ENCODE measurements at places on chromosomes 6 and 20. TPM values are rescaled to one million over a fixed set of nuclear protein-coding genes. Genes with fewer than 3 reads are reported as not detected.

SCUBE3 gene
- total RNA-seq = 10.6 TPM

VGLL2 gene
- not detected for total RNA-seq

- no peak for DNase-seq
Observed at GRCh38 chr6:151431337-151431736, 20.6 kb downstream of the RMND1 start.

DNA sequence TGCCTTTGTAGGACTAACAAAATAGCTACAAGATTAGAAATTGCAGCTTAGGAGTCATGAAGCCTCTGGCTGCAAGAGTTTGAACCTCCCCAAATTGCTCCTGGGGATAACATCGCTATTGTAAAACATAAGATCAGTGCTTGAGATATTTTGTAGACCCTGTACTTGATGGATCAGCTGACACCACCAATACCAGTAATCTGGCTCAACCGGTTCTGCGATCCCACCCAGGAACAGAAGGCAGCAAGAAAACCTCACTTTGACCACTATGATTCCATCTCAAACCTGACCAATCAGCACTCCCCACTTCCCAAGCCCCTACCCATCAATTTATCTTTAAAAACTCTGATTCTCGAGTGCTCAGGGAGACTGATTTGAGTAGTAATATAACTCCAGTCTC, 265.7 kb upstream of the PRND start:
- DNase-seq = no peak

DNA sequence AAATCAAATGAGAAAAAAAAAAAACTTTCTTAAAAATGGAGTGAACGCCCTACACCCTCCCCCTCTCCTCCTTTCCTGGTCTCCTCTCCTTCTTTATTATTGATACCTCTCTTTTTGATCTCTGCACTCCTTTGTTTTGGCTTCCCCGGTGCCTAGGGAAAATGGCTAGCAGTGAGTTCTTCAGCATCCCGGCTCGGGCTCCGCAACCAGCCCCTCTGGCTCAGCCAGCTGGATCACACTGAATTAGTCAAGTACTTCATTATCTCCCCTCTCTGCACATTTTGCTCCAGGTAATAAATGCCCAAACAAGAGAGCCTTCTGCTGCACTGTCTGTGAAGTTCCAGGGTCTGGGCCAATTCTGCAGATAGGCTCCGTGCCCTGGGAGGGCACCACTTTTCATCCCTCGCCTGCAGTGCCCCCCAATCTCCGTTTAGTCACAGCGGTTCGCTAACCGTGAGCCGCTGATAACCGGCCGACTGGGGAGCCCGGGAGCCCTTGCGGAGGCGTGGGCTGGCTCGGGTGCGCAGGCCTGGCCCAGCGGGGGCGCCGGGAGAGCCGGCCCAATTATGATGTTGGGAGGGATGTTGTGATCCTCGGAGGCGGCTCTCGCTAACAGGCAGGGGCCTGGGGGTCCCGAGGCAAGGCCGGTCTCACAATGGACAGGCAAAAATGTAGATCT, 301.9 kb downstream of the TFAP2A start:
- no peak for DNase-seq

- DNase-seq = peak; percentile 91
Observed at GRCh38 chr6:33375143-33375671, 16.4 kb upstream of the KIFC1 start.

- no peak for DNase-seq
Observed at GRCh38 chr20:13298692-13299373, 77.8 kb downstream of the ISM1 start.

DNA sequence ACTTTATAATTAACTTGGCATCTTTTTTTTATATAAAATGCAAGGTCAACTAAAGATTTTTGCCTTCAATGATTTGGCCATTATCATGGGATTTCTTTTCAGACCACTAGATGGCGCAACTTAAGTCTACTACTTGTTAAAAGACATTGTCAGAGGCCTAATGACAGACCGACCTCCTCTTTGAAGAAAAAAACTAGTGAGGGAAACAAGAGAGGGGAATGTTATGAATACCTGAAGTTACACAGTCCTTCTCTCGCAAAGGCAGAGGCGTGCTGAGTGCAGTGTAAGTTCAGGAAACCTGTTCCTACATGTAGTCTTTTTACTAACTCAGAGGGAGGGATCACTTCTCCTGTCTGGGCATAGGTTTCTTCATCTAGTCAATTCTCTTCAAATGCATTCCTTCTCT, 9.3 kb downstream of the TRAPPC3L start:
- peak; percentile 74 for DNase-seq

Data from umbilical cord (tissue), 2 donors.